ENCODE measurements at places on chromosomes 11 and 22.
A peak's percentile ranks its signal among the peaks of the same experiment; 100 is the strongest.

DNA sequence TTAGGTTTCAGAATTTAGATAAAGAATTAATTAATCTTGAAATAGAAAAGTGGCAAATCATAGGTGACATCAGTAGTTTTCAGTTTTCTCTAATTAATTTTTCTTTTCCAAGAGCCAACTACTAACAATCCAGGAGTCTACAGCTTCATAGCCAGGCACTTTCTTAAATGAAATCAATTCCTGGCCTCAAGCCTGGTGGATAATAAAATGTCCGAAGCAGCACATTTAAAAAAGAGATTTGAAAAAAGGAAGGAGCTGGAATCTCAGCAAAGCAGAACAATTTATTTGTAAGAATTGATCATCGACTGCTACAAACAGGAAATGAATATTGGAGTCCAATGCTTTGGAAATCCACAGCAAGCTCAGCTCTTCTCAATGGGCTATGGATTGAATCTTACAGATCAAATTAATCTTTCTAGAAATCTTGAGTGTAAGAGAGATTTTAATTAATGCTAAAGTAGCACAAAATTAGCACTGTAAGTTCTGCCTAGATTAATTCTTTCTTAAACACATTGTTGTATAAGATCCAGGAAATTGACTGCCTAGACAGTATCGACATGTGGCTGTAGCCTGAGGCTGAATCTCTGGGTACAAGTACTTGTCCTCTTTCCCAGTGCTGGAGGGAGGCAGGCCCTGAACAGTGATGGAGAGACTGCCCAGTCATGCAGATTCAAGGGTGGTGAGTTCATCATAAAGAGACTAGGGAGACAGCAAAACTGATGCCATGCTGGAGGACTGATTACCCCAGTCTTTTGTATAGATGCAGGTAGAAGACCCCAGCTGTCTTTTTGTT, 167.8 kb upstream of the POU2AF2 start:
- no peak for DNase-seq

- DNase-seq = peak; percentile 63
These were observed at the start of the genes COMT and TXNRD2 for GRCh38 chr22:19941365-19942082. COMT (plus strand) TSS chr22:19941772; CDS start chr22:19962527, 20,755 bp downstream. TXNRD2 (minus strand) TSS chr22:19941818; CDS start chr22:19941803, 15 bp downstream.

DNA sequence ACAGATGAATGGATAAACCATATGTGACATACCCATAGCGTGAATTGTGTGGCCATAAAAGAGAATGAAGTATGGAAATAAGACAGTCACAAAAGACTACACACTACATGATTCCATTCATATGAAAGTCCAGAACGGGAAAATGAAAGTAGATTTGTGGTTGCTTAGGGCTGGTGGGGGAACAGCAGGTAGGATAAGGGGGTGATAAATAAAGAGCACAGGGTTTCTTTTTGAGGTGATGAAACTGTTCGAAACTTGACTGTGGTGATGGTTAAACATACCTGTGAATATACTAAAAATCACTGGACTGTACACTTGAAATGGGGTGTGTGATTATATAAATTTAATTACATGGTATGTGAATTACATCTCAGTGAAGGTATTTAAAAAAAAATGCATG, 16.9 kb downstream of the TMEM123 start:
- no peak for DNase-seq

DNA sequence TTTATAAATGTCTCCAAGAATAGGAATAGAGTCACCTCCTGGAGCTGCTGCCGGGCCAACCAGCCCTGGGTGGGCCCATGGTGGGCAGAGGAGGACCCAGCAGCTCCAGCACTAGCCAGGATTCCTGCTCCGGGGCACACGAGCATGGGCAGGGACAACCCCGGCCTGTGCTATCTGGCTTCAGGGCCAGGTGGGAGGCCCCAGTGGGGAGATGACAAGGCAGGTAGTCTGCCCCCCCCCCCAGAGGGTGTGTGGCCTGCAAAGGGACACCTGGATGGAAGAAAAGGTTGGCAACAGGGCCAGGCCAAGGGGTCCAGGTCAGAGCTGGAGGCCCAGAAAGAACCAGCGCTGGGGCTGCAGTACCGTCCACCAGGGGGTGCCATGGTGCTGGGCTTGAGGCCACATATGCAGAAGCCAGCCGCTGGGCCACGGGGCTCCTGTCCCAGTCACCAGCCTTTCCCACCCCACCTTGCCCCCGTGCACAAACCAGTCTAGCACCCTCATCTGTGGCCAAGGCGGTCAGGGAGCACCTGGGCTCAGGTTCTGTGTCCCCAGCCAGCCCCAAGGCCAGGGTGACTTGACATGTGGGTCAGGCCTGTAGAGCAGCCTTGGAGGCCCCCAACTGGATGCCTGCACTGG, 3.4 kb downstream of the TSPAN32 start:
- DNase-seq = peak; percentile 79

GRCh38 chr11:7278314-7278917, 26.7 kb downstream of the SYT9 start:
- no peak for DNase-seq

- no peak for DNase-seq
These were observed 62.0 kb downstream of the NCAM1 start for GRCh38 chr11:113023228-113023627.

DNA sequence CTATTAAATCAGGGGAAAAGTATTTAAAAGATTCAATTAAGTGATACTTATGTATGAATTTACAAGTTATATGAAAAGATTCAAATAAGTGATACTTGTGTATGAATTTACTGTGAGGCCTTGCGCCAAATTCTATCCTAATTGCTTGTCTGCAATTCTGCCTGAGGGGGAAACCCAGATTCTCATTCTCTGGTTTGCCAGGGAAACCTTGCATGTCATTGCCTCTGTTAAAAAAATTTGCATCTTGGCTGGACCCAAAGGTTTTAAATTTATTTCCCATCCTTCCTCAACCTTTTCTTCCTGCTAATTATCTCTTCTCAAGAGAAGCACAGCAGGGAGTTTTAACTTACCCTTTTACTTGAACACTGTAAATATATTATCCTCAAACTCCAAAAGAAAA, 13.8 kb downstream of the OLFML1 start:
- no peak for DNase-seq

- DNase-seq = no peak
These were observed 28.3 kb upstream of the SMIM35 start for GRCh38 chr11:118115048-118115447.

GRCh38 chr11:9738116-9738515, 74.2 kb downstream of the SWAP70 start:
- no peak for DNase-seq

DNA sequence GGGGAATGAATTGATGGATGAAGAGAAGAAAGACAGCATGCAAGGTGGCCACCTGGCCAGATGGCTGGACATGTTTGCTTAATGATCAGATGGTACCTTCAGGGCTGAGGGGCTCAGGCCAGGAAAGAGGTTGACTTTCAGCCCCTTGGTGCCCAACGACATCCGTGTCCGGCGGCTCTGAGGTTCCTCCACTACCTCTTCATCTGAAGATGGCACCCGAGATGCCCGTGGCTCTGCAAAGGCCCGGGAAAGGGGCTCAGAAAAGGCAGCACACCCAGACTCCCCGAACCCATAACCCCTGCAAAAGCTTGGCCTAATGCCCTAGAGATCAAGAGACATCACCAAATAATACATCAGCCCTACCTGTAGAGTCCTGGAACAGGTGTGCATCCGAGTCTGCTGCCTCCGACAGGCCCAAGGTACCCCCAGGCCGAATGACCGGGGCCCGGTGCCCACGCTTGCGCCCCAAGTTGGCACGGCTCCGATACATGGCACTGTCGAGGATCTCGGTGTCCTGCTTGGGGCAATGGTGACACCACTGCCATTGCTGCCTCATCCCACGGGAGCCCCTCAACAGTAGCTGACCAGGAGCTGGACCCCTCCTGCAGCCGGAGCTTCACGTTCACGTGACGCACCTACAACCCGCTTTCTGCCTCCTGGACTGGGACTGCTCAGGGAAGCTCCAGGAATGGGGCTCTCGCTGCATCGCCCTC, 22.9 kb downstream of the TNKS1BP1 start:
- DNase-seq = no peak

GRCh38 chr11:12698048-12698447, 23.8 kb downstream of the TEAD1 start:
- no peak for DNase-seq

- no peak for DNase-seq
These were observed 44.3 kb downstream of the MICAL3 start for GRCh38 chr22:17980015-17980590.

DNA sequence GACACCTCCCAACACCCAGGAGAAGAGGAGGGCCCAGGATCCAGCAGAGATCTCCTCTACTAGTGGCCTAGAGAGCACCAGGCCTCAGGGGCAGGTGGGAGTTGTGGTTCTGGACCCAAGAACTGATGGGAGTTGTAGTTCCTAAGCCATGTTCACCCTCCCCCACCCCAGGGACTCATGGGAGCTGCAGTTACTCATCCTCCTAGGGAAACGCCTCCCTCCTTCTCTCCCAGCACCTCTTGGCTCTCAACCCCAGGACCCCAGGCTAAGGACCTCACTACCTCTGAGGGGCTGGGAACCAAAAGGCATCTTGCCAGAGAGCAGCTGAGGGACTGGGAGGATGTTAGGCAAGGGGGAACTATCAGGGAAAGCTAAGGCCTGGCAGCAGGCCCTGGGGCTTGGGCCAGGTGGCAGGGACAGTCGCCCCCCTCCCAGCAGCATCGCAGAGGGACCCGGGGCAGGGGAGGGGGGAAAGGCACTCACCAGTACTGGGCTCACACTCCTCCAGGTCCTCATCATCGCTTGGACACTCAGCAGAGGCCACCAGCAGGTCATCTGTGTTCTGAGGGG, 28.9 kb downstream of the SLC22A12 start:
- no peak for DNase-seq

GRCh38 chr11:14232652-14233051, 126.3 kb downstream of the RRAS2 start:
- DNase-seq = no peak

DNA sequence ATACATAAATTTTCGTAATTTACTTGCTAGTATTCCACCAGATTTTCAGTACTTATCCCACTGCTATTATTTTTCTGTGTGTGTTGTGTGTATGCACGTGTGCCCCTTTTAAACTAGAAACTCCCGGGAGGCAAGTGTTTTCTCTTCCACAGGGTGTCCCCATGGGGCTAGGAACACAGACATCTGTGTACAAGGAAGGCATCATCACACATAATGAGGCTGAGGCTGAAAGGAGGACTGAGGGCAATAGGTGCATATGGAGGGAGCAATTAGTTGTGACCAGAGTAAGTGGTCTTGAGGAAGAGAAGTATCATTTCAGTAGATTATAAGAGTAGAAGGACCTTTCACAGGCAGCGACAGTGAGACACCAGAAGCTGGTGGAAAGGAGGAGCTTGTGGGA, 2.1 kb upstream of the DPAGT1 start:
- no peak for DNase-seq

DNA sequence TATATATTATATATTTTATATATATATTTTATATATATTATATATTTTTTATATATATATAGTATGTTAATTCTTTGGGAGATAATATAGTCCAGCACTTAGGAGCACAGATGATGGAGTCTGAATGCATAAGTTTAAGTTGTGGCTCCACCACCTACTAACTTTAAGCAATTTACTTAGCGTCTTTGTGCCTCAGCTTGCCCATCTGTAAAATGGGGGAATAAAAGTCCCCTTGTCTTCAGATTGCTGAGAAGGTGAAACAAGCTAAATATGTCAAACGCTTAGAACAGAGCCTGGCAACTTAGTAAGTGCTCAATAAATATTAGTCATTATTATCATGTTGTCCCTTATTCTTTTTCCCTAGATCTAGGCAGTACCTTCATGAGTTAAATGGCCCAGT, 27.5 kb downstream of the DSCAML1 start:
- DNase-seq = no peak

- no peak for DNase-seq
These were observed 17.4 kb upstream of the ABCC8 start for GRCh38 chr11:17494019-17494418.

- no peak for DNase-seq
These were observed 1.1 kb downstream of the TLCD5 start for GRCh38 chr11:120326228-120326627.

DNA sequence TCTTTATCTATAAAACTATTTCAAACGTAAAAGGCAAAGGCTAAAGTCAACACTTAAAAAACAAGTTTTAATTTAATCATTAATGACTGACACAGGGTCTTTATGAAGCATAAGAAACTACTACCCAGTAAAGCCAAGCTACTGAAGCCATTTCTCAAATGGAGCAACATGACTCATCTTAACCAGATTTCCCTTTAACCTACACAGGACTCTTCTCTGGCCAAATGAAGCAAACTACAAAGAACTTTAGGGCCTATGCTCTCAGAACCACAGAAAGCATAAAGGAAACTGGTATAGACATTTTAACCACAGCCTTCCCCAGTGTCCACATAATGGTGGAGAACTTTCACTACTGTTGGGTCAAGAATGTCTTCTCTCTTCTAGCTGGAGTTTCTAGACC, 34.7 kb downstream of the ALG9 start:
- DNase-seq = no peak

- no peak for DNase-seq
These were observed 126.1 kb downstream of the NECTIN1 start for GRCh38 chr11:119602745-119603373.

GRCh38 chr11:2541881-2542361, 97.1 kb downstream of the KCNQ1 start:
- DNase-seq = no peak

DNA sequence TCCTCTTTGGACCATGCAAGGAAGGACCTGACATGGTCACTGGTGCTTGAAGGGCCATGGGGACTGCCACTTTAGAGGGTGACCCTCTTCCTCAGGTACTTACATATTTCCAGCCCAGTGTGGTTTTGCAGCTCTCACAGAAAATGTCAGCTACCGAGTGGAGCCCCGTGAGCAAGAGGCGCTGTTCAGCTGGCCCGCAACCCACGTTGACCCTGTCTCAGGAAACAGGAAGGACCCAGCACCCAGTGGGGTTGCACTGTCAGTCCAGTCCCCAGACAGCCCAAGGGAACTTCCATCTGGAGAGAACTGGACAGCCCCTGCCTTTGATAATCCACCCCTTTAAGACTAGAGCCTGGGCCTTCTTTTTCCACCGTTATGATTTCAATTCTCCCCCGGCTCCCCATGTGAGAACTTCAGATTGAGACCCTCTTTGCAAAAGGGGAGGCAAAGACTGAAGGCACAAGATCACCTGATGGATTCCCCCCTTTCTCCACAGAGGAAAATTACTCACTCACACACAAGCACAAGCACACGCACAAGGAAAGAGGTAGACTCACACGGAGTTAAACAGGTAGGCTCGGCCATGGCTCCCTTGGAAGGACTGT, 3.4 kb downstream of the YPEL4 start:
- no peak for DNase-seq

DNA sequence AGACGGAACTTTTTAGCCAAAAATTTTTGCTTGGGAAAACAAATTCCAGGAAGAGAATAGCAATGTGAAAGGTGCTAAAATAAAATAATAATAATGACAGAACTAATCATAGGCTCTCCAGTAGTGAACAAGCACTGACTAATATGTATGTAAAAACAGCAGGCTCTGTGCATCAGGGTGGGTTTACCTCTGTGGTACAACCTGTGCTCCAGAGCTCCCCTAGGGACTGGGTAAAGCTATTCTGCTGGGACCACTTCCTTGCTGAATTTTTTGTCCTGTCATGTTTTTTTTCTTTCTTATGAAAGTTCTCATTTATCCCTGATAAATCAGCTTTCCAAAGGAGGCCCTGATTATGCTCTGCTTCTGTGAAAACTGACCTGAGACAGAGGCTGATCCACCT, 18.8 kb downstream of the LUZP2 start:
- DNase-seq = no peak

GRCh38 chr11:91998481-91998880, 226.1 kb upstream of the FAT3 start:
- no peak for DNase-seq
